ENCODE measurements at places on chromosomes 6 and 20.

GRCh38 chr20:10119336-10119735, 84.5 kb downstream of the ANKEF1 start:
- H3K27ac ChIP-seq, result no peak overlapping the region
- no peak for DNase-seq
- H3K27me3 ChIP-seq, result no peaks in the 10 kb centered on the region
- no peak overlapping the region for H3K4me3 ChIP-seq

- no peak overlapping the region for H3K27ac ChIP-seq
- no peaks in the 10 kb centered on the region for H3K36me3 ChIP-seq
- H3K4me3 ChIP-seq, result no peak overlapping the region
- no peaks in the 10 kb centered on the region for H3K27me3 ChIP-seq
- no peak for DNase-seq
Observed at GRCh38 chr20:8094850-8095249, 37.2 kb upstream of the PLCB1 start.

DNA sequence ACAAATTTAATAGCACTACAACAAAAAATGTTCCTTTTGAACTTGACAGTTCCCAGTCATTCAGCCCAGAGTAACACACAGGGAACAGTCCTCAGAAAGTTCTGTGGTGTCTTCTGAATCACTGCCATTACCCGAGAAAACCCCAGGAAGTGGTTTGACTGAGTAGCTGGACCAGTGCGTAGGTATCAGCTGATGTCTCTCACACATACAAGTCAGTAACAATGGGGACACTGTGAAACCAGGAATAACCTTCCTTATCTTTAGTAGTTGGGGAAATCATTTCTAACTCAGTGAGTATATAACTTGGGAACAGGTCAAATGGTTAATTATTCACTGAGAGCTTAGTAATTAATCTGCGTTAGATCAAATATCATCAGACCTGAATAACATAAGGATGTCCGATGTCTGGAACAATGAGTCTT, 73.1 kb downstream of the HIVEP2 start:
- no peaks in the 10 kb centered on the region for H3K36me3 ChIP-seq
- no peaks in the 10 kb centered on the region for H3K27me3 ChIP-seq
- DNase-seq, result no peak
- no peaks in the 10 kb centered on the region for H3K4me1 ChIP-seq

- H3K4me3 ChIP-seq, result no peak overlapping the region
- H3K27me3 ChIP-seq, result peaks cover 21% of the 10 kb centered on the region
- no peaks in the 10 kb centered on the region for H3K36me3 ChIP-seq
Observed at GRCh38 chr6:38713812-38714211, 1.3 kb upstream of the DNAH8 start.

GRCh38 chr6:13336553-13336952, 8.2 kb upstream of the TBC1D7 start:
- no peaks in the 10 kb centered on the region for H3K36me3 ChIP-seq
- DNase-seq, result peak; percentile 98
- H3K27me3 ChIP-seq, result no peaks in the 10 kb centered on the region
- no peaks in the 10 kb centered on the region for H3K4me1 ChIP-seq

GRCh38 chr20:58941471-58941870, 39.6 kb upstream of the NELFCD start:
- no peaks in the 10 kb centered on the region for H3K36me3 ChIP-seq
- H3K4me3 ChIP-seq, result no peak overlapping the region
- H3K27me3 ChIP-seq, result no peaks in the 10 kb centered on the region
- no peaks in the 10 kb centered on the region for H3K4me1 ChIP-seq

DNA sequence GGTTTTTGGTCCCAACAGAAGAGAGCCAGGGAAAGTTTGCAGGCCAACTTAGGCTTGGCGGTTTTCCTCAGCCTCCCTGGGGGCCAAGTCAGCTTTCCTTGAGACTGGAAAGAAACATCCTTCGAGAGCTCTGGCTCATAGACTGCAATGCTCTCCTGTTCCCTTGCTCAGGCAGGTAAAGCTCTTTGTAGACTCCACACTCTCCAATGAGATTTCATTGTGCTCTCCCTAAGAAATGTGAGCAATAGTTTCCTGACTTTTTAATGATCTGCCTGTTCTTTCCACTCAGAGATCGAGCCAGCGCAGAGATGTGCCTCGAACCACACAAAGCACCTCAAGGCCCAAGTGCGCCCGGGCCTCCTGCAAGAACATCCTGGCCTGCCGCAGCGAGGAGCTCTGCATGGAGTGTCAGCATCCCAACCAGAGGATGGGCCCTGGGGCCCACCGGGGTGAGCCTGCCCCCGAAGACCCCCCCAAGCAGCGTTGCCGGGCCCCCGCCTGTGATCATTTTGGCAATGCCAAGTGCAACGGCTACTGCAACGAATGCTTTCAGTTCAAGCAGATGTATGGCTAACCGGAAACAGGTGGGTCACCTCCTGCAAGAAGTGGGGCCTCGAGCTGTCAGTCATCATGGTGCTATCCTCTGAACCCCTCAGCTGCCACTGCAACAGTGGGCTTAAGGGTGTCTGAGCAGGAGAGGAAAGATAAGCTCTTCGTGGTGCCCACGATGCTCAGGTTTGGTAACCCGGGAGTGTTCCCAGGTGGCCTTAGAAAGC, 13.9 kb downstream of the TNFAIP3 start:
- no peak for DNase-seq
- no peaks in the 10 kb centered on the region for H3K27me3 ChIP-seq
- peaks cover 5% of the 10 kb centered on the region for H3K36me3 ChIP-seq
- H3K4me1 ChIP-seq, result peaks cover 5% of the 10 kb centered on the region
- no peak overlapping the region for H3K4me3 ChIP-seq

Measured in H1 (cell line).